Skin of body (tissue), 3 donors: ENCODE measurements at places on chromosomes 6 and 20.

- no peak for DNase-seq
Measured at GRCh38 chr20:58046311-58046710, 182.1 kb downstream of the ANKRD60 start.

GRCh38 chr6:157652601-157653363, 170.3 kb upstream of the SNX9 start:
- DNase-seq = no peak

DNA sequence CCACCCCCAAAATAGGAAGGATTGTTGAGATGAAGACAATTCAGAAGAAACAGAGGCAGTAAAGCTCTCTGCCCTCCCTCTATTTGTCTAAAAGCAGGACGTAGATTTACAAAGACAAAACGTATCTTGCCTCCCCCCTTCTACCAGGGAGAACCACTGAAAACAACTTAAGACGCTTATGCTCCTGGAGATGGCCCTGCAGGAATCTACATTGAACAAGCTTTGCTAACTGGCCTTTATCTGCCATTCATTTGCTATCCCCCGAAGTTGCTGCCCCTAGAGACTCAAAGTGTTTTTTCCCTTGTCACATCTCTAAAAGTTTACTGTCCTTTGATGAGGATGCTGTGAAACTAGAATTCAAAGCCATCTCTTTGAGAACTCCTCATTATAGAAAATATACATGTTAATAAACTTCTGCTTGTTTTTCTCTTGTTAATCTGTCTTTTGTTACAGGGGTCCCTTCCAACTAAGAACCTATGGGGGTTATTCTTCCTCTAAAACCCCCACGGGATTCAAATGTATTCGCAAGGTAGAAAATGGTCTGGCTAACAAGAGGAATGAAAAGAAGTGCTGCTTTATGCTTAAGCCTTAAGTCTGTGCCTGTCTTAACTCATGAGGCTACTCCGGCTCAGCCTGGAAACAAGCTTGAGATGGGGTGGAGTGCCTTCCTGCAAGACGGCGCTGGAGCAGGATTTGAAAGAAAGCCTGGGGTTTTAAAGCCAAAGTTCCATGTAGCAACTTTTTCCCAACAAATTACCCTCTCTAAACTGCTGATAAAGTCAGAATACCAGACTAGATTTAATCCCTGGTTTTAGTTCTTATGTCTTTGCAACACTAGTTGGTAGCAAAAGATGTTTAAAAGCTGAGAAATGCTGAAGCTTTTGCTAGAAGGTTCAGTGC, 88.0 kb downstream of the CLIC5 start:
- DNase-seq = no peak

DNA sequence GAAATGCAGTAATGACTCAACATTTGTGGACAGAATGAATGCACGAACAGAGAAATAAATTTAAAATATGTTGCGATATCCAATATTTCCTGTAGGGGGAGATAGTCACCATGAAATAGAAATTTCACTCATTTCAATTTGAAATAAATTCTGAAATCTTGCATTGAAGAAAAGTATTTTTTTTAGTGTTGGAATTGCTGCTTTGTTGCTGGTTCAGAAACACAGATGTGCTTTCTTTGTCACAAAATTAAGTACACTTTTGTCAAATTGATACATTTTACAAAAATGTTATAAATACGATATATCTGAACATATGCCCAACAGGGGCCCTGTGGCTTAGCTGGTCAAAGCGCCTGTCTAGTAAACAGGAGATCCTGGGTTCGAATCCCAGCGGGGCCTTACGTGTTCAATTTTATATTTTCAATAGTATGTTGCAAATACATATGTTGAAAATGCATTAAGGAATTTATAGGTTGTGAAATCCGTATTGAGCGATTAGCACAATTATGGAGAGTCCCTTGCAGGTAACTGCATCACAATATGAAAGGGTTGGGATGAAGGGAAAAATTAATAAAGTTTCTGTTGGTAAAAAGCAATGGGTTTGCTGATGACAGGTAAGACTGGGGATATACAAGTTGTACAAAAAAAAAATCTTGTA, 85.4 kb upstream of the PRSS16 start:
- peak; percentile 23 for DNase-seq

DNA sequence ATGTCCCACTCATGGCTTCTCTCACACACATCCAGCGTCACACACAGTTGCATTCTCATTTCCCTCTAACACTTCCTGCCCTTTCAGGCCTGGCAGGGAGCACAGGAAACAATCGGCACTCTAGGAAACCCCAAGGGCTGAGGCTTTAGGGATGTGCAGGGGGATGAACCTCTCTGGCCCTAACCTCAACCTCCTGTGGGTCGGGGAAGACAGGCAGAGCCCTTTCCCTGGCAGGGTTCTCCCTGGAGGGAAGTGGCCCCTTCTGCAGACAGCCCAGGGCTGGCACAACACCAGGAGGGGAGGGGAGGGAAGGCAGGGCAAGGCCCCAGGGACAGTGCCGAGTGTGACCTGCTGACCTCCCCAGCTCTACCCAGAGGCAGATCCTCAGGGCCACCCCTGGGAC, 2.7 kb downstream of the TEAD3 start:
- no peak for DNase-seq
